ENCODE measurements at places on chromosomes 1 and 21.

- no peak for DNase-seq
These were observed 13.0 kb downstream of the ADGRL2 start for GRCh38 chr1:81813691-81814090.

DNA sequence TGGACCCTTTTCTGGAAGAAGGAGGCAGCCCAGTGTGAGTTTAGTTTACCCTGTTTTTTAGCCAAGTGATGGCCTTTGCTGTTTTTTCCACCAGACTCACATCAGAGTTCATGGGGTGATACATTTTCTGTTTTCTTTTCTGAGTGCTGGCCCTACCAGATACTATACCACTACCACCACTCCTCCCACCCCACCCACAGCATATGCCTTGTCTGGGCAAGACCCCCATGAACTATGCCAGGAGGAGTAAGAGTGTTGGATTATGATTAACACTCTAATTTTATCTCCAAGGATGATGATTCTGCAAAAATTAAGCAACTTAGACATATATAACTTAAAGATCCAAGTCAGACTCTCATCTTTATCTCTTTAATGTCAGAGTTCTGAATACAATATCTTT is 26.1 kb downstream of the FABP3 start:
- DNase-seq, result no peak

DNA sequence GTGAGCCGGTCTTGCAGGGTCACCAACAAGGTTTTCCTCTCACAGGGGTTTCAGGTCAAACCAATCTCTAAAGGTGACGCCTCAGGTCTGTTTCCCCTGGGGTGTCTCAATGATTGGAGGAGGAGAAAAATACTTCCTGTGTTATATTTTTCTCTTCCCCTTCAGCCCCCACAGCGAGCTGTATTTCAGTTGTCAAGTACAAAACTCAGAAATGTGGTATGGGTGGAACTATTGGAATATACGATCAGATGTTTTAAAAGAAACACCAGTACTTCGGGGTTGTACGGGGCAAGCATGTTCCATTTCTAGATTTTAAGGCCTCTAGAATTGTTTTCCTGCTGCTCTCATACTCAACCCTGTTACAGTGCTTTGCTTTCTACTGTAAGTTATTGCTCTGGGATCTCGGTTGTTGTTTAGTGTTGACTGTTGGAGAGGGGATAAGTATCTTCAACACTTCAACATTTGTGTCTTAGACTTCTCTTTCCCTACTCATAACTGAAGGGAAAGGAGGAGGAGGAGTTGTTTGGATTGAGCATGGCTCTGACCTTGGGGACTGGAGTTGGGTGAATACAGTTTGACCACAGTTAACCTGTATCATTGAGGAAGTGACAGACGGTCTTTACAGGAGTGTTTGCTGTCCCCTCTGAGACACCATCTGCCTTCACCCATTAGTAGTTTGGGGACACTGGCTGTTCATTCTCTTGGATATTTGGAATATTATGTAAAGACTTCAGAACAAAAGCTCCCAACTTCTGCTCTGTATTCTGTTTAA is 2.0 kb downstream of the MAPKAPK2 start:
- no peak for DNase-seq

GRCh38 chr21:25373126-25374082 is 233.9 kb downstream of the MRPL39 start:
- no peak for DNase-seq

DNA sequence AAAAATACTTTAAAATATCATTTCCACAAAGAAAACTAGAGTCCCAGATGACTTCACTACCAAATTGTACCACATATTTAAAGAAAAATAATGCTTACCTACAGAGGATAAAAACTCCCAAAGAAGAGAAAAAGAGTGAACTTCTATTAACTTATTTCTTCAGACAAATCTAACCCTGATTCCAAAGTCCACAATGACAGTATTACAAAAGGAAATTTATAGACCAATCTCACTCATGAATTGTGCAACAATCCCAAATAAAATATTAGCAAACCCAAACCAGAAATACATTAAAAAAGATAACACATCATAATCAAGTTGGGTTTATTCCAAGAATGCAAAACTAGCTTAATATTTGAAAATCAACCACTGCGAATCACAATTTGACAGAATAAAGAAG is 161.4 kb upstream of the GALNT2 start:
- DNase-seq, result no peak

GRCh38 chr1:114150016-114150415 is 3.7 kb downstream of the SYT6 start:
- no peak for DNase-seq

DNA sequence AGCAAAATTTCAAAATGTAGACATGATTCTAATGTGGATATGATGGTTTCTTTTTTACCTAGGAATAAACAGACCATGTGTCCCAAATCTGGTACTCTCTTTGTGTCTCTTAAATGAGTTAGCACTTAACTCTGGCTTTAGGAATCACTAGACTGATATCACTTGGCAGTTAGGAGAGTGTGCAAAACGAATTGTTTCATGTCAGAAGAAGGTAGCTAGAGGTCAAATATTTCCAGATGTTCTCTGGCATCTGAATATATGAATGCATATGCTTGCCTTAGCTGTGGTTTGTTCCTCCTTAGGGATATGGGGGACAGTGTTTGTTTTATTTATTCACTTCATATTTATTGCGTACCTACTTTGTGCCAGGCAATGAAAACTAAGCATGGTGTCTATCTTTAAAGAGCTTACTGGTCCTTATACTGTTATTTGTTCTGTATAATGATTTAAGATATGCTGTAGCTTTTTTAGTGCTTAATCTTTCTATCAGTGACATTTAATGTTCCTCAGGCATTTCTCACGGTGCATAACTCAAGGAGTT is 65.2 kb downstream of the LRRC8C start:
- DNase-seq, result no peak
